ENCODE measurements at places on chromosomes 4 and X. TPM values are rescaled to one million over a fixed set of nuclear protein-coding genes. Genes with fewer than 3 reads are reported as not detected.

ATP1B4 gene
- not detected for total RNA-seq

DNA sequence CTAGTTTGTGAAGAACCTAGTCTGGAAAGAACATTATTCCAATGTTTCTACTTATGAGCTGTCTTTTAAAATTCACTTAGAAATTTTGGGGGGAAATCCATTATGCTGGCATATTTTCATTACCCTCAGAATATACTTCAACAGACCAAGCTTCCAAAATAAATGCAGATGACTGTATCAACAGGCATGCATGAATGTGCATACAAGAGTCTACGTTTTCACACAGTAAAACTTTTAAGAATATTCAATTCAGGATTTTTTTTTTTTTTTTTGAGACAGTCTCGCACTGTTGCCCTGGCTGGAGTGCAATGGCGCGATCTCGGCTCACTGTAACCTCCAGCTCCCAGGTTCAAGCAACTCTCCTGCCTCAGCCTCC lies 49.7 kb downstream of the ABCG2 start:
- DNase-seq = no peak

HSD17B13 gene
- not detected for total RNA-seq

DNA sequence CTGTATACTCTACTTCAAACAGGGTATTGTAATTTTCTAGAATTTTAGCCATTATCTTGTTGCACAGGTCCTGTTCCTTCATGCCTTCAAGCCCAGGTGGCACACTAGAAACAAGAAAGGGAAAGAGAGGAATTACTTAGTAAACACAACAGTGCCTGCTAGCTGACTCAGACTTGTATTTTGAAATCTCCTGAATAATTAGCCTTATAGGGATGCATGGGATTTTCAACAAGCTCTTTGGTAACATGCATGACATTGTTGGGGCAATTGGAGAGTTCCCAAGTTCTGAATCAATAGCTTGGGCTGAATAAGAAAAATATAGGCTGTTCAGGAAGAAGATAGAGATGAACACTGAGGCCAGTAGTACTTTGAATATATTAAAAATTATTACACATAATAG lies 118.8 kb downstream of the FAM13A start:
- DNase-seq = no peak

DNA sequence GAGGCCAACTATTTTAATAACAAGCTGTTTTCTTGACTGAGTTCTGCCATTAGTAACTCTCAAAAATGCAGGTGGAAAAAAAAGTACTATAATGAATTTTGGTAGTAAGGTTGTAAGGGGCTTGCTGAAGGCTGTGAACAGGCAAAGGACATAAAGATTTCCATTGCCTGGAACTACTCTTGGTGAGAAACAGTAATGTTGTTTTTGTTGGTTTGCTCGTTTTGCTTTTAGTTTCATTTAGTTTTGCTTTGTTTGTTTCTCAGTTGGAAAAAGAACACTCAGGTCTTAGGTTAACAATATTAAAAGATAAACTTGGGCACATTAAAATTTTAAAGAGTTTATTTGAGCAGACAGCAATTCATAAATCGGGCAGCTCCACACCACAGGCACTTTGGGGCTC lies 824.5 kb upstream of the HTR2C start:
- DNase-seq = no peak

DNA sequence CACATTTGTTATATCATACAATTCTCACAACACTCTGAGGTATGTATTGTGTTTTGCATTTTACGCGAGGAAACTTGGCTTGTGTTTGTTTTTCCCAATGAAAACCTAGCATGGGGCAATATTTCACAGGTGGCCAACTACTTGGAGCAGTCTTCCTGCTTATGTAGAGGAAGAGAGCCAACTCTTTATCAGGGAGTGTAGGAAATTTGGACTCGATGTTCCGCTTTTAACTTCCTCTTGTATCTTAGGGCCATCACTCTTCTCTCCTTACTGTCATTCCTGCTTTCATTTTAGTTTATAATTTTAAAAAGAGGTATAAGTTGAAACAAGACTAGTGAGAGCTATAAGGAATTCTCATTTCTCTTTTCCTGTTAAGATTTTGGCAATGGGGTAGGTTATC lies 107.7 kb upstream of the RPS6KA3 start:
- DNase-seq = no peak

GRCh38 chr4:183329954-183330742 lies 7.9 kb upstream of the CLDN24 start:
- no peak for DNase-seq

GRCh38 chr4:37453999-37454800 lies 209.7 kb downstream of the NWD2 start:
- DNase-seq = no peak
